ENCODE measurements at places on chromosomes 1 and 21.

DNA sequence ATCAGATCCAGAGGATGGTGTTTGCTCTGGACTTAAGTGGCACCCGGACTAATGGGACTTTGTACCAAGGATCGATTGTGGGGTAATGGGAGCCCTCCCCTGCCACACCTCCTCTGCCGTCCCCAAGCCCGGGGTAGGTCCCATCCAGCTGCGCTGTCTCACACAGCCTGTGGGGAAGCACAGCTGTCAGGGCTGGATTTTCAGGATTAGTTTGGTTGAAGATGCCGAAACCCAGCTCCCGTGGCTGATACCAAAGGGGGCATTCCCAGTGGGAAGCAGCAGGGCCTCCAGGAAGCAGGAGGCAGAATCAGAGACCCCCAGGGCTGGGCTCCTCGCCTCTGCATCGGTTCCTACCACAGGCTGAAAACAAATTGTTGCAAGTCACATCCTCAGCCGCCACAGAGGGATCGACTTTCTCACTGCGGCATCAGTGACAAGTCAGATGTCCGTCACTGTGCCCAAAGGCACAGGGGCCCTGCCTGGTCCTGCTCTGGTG, 59.7 kb downstream of the MATN1 start:
- no peak for DNase-seq

DNA sequence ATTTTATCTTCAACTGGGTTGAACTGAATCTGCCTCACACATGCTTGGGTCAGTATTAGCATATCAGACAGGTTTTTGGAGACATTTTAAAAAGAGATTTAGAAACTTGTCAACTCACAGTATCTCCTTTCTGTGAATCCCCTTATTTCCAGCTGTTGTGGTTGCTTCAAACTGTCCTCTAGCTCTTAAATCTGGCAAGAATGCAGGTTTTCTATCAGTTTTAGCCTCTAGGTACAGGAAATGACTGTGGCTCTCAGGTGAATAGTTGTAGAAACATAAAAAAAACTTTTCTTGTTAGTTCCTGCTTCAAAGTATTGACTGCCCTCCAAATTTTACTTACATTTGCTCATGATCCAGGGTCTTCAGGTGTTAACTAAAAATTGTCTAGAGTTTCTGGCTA, 495.7 kb upstream of the TMPRSS15 start:
- no peak for DNase-seq

DNA sequence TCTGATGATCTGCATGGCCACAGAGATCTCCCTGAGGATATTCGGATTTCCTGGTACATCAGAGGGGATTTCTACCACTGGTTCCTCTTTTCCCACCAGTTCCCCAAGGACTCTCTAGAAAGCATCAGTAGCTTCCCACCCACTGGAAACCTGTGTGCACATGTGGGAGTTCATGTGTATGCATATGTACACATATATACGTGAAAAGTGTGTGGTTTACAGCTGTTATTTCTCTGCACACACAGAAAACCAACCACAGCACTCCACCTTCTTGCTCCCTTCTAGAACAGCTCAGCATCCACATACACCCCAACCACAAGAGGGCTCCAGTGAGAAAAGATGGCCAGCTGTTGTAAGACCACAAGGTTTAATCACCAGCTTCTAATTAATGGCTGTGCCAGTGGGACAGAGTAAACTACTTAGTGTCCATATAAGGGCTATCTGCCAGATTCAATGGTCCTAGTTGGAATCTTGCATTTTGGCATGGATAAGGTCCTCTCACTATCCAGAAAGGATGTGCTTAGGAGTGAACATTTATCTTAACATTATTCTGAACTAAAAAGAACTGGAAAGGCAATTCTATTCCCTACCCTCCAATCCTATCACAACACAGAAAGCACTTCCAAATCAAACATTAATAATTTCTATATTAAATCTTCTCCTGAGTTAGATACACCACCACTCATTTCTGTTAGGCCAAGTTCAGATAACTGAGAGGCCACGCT, 24.1 kb downstream of the GPR3 start:
- peak; percentile 41 for DNase-seq

DNA sequence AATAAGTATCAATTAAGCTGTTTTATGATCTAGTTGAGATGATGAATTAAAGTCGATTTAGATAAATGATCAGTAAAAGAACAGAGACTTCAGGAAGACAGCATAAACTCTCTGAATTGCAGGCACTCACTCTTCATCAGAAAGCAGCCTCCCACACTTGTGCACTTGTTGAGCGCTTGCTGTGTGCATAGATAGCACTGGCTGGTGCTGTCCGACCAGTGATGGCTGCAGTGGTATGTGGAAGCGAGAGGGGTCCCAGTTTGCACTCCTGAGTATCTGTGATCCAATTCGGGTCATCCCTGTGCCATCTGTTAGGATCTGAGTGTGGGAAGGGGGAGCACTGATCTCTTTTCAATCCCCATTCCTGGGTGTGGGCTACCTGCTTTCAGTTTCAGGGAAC, 137.8 kb downstream of the CAMTA1 start:
- DNase-seq: no peak

- no peak for DNase-seq
Observed at GRCh38 chr21:36786186-36786585, 87.3 kb downstream of the SIM2 start.

- DNase-seq: no peak
Observed at GRCh38 chr1:222196736-222197135, 351.2 kb downstream of the HHIPL2 start.

DNA sequence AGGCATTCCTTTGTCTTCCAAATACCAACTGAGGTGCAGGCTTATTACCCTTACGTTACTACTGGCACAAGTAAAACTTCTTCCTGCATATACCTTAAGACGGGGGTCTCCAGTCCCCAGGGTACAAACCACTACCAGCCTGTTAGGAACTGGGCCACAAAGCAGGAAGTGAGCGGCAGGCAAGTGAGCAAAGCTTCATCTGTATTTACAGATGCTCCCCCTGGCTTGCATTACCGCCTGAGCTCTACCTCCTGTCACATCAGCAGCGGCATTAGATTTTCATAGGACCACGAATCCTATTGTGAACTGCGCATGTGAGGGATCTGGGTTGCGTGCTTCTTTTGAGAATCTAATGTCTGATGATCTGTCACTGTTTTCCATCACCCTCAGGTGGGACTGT, 113.1 kb downstream of the SLC45A1 start:
- DNase-seq: peak; percentile 35

DNA sequence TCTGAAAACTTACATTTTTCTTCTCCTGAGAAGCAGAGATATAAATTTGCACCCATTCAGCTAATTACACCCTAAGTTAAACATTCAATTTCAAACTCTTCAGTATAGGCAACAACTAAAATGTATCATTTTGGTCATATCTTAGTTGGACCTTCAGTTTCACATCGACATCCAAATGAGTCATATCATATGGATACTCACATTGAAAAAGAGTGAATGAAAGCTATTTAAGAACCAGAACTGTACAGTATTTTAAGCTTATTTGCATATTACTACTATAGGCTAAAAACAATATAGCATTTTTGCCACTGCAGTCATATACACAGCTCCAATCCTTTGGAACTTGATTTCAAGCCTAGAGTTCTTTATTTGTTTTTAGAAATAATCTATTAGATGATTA, 33.6 kb downstream of the USP25 start:
- DNase-seq: no peak

GRCh38 chr1:172949096-172949495, 101.6 kb downstream of the TNFSF18 start:
- no peak for DNase-seq

DNA sequence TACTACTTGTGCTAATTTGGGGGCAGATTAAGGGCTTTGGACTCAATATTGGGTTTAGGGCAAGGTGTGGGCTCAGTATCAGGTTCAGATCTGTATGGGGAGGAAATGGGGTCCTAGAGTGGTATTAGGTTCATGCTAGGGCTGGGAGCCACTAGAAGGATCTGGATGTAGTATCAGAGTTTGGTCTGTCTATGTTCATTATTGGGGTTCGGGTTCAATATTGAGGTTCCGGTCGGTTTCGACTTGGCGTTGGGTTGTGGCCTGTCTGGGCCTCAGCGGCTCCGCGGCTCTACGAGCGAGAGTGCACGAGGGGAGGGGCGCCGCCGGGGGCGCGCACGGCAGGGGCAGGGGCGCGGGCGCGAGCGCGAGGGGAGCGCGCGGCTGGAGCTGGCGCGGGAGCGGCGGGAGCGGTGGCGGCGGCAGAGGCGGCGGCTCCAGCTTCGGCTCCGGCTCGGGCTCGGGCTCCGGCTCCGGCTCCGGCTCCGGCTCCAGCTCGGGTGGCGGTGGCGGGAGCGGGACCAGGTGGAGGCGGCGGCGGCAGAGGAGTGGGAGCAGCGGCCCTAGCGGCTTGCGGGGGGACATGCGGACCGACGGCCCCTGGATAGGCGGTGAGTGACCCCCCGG, at the start of gene PTPRF:
Gene PTPRF (plus strand): TSS at position 401 of the 624 bp plus-strand sequence. CDS start 14,193 bp downstream, outside the sequence.
- peak; percentile 8 for DNase-seq

DNA sequence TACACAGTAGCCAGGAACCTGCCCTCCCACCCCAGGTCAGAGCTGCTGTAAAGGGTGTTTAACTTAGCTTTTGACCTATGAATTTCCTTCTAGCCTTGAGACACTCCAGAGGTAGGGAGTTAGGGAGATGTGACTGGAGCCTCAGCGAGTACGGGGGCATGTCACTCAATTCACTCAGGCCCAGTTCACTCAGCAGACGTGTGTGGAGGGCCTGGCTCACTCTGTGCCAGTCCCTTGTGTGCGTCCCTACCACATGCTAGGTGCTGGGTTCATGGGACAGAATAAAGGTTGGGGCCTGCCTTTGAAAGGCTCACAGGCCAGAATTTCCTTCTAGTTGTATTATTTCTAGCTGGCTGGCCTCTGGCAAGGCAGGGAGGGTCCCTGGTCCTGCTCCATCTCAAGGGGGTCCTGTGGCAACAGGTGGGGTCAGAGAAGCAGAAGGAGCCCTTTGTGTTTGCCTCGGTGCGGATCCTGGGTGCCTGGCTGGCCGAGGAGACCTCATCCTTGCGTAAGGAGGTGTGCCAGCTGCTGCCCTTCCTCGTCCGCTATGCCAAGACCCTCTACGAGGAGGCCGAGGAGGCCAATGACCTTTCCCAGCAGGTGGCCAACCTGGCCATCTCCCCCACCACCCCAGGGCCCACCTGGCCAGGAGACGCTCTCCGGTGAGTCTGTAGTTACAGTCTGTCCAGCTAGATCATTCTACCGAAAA, 4.5 kb downstream of the NCDN start:
- DNase-seq: no peak

DNA sequence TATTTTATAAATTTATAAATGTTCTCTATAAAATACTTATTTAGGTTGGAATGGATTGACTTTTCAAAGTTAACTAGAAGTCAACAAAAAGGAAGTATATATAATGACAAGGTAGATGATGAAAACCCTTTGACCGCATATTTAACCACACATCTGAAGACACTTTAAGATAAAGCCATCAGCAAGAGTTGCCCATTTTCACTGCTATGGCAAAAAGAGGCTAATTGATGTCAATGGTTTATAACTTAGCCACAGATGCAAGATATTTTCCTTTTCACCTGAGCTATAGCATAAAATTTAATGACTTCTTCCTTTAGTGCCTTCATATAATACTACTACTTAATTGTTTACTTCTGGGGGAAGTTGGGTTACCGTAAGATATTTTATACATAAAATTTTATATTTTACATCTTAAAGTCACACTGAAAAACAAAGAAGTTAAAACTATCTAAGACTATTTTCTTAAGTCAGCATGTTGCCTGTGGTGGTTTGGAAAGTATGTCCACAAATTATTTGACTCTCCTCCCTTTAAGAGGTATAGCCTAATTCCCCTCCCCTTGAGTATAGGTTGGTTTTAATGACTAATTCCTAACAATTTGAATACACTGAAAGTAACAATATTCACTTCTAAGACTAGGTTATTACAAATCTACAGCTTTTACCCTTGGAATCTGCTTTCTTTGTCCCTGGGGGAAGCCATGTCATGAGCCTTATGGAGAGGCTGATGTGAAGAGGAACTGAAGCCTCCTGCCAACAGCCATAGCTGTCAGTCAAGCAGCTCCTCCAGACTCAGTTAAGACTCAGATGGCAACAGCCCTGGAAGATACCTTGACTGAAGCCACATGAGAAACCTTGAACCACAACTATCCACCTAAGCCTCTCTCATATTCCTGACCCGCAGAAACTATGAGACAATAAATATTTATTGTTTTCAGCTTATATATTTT, 40.3 kb upstream of the LRRC8B start:
- DNase-seq: no peak

DNA sequence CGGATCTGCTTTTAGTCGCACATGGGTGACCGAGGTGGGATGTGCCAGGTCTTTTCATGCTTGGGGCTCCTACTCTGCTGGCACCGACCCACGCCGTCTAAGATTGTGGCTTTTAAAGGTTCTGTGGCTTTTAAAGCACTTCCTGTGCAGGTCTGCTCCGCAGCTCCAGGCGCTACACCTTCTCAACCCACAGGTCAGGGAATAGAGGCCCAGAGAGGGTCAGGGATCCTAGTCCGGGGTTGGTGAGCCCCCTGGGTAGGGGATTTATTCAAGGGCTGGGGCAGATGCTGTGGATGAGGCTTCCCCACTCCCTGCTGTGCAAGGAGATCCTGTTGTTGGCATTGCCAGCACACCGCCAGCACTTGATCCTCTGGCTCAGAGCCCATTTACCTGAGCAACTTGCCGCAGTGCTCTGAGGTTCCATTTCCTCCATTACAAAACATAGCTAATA, 212.8 kb upstream of the RAB4A start:
- DNase-seq: peak; percentile 18

DNA sequence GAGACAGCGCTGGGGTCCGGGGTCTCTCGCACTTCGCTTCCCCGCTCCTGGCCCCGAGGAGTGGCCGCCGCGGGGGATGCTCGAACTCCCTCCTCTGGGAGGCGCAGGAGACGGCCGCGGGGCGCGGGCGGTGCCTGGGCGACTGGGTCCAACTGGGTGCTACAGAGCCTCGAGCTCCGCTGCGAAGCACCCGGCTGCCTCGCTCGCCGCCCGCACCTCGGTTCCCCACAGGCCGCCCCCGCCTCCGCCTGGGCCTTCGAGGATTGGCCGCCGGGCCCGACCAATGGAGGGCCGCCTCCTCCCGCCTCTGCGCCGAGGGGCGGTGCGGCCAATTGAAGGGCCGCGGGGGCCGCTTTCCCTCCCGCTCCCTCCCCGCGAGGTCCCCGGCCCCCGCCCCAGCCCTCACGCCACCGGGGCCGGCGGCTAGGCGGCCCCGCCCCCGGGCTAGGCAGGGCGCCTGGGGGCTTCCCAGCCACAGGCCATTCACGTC, at the start of gene CNN3:
Gene CNN3 (minus strand): TSS at position 196 of the 490 bp plus-strand sequence. CDS start 216 bp downstream, outside the sequence.
- DNase-seq: peak; percentile 59

DNA sequence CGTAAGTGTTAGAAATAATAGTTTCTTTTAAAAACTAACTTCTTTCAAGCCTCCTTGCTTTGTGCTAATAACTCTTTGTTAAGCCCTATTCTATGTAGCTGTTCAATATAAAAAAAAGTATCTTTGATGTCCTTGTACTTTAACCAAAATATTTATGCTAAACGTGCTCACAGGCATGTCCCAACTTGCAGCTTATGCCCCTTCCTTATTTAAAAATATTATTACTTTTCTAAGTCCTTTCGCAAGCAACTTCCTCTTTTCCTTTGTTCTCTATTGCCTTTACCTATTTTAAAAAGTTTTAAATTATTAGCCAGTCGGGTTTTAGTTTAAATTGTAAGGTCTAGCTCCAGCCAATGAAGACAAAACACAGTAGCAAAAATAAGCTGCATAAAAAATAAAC, 43.4 kb upstream of the NBPF3 start:
- DNase-seq: no peak
